ENCODE measurements at places on chromosomes 7 and 10. TPM values are rescaled to one million over a fixed set of nuclear protein-coding genes. Genes with fewer than 3 reads are reported as not detected.

The INSYN2A gene
- 0.33 TPM for total RNA-seq

The ADCY1 gene
- total RNA-seq = 0.51 TPM

The TMEM273 gene
- not detected for total RNA-seq

The NPY4R2 gene
- total RNA-seq = 2.0 TPM

Data from mesangial cell (primary cell).